Activated T-cell treated with anti-CD3 and anti-CD28 coated beads, Interleukin-2, amount 50 U/mL, for 24 hours (primary cell): ENCODE measurements at places on chromosomes 13 and 19.

GRCh38 chr19:15871570-15871969 is 26.3 kb downstream of the CYP4F2 start:
- DNase-seq: peak; percentile 55

DNA sequence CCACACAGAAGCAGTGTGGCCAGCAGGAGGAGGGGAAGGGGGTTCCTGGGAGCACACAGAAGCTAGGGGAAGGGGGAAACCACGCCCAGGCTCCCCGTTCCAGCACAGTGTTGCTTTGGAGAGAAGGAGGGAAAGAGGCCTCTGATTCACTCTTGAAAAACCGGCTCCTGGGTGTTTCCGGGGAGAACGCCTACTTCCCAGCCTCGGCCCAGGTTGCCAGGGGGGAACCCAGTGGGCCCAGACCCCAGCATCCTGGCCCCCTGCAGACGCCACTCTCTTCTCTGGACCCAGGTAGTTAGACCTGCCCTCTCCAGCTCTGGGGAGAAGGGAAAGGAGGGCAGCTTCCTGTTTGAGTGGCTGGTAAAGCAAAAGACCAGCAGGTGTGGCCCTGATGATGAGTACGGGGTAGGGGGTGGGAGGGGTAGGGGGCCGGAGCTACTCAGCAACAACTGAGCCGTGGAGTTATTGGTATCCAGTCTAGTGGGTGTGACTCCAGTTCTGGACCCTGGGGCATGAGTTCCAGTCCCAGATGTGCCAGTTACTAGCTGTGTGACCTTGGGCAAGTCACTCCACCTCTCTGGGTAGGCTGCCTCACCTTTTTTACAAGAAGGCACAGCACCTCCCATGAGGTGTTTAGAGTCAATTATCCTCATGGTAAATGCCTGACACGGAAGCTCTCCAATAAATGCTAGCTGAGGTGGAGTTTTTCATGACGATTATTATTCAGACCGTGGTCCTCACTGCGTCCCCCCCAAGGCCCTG is 836 bp downstream of the GIPC1 start:
- no peak for DNase-seq

DNA sequence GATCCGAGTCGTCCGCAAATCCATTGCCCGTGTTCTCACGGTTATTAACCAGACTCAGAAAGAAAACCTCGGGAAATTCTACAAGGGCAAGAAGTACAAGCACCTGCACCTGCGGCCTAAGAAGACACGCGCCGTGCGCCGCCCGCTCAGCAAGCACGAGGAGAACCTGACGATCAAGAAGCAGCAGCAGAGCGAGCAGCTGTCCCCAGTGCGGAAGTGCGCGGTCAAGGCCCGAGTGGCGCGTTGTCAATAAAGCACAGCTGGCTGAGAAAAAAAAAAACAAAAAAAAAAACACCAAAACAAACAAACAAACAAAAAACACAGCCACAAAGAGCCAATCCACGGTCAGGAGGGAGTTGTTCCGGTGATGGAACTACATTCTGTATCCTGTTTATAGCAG is 4.7 kb upstream of the GNA15 start:
- no peak for DNase-seq

GRCh38 chr19:844546-844971 is 3.8 kb downstream of the PRTN3 start:
- no peak for DNase-seq

DNA sequence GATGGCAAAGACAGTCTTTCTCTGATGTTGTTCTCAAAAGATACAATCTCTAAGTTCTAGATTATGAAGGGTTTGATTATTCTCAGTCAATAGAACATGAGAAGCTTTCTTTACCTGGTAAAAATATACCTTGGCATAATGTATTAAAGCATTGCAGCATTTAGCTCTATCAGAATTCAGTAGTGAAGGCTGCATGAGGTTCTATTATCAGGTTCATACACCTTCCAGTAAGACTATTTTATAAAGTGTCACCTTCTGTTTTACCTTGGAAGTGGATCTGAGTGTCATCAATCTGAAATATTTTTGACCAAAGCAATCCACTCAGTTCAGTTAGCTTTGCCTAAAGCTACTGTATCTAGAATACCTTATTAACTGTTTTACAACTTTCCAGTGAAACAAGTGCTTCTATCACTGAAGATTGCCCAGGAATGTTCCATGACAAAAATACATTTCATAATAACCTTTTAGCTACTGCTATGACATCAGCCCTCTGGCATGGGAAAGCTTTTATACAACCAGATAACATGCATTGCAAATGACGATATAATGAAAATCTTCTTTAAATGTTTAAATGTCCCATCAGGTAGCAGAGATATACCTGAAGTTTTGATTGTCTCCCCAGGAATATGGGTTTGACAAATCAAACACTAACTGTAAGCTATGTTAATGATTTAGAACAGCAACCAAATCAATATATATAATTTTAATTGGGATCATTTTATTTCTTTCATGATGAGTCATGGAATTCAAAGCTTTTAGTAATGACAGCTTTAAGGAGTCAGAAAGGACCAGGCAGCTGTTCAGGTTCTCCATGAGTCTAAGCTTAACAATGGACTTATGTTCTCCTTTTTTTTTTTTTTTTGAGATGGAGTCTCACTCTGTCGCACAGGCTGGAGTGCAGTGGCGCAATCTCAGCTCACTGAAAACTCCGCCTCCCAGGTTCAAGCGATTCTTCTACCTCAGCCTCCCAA is 72.2 kb downstream of the UFM1 start:
- DNase-seq: no peak

- DNase-seq: no peak
Observed at GRCh38 chr13:112899281-112900225, 69.5 kb upstream of the MCF2L start.

- DNase-seq: no peak
Observed at GRCh38 chr19:5990289-5990797, 12.4 kb upstream of the RANBP3 start.

- DNase-seq: no peak
Observed at GRCh38 chr19:1416014-1416841, 8.8 kb downstream of the DAZAP1 start.

- no peak for DNase-seq
Observed at GRCh38 chr13:52026246-52026626, 1.7 kb downstream of the UTP14C start.

DNA sequence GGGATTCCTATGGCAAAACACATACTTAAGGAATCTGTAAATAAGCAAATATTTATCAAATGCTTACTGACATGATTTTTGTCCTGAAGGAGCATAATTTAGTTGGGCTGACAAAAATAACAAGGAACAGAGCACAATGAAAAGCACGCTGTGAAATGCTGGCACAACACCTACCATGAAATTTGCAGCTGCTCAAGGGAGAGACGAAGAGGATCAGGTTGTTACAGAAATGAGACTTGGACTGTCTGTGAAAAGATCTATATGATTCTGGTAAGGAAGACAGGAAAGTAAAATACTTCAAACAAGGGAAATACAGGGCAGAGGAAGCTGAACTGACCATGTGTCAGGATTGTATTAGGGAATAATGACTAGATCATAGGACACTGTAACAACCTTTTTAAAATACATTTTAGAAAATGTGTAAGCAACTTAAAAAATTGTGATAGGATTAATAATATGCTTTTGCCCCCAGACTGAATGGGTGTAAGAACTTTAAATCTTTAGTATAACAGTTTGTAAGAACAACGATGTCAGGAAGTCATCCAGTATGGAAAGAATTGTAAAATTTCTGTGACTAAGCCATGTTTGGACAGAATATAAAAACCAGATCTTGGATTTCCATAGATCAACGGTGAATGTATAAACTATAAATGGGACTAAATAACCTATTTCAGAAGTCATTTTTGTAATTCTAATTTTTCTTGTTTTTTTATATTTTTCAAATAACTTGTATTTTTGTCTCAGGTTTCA is 1556.0 kb downstream of the EFNB2 start:
- no peak for DNase-seq

GRCh38 chr13:36681894-36682624 is 8.2 kb downstream of the SERTM1 start:
- no peak for DNase-seq

GRCh38 chr13:77580748-77581147 is 45.2 kb downstream of the SCEL start:
- DNase-seq: no peak

- no peak for DNase-seq
Observed at GRCh38 chr13:77325371-77325980, 1.4 kb downstream of the MYCBP2 start.

- DNase-seq: no peak
Observed at GRCh38 chr19:28239270-28239669, 973.7 kb downstream of the UQCRFS1 start.

- DNase-seq: no peak
Observed at GRCh38 chr13:112889351-112890290, 79.4 kb upstream of the MCF2L start.

DNA sequence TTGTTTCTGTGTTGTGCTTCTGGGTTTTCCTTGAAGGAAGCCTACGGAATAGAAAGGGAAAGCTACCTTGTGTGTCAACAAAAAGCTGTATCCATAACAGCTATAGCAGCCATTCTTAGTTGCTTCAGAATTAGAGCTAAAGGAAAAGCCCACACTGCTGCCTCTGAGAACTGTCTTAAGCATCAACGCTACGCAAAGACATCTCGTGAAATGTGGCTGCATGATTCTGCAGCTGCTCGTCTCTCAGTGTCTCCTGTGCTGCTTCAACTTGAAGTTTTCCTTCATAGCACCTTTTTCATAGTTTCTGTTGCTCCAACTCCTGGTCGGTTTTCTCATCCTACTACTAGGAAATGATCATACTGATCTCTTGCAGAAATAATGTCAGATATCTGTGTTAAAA is 140.9 kb upstream of the MAB21L1 start:
- no peak for DNase-seq

GRCh38 chr13:75986818-75987217 is 350.7 kb downstream of the LMO7 start:
- no peak for DNase-seq

DNA sequence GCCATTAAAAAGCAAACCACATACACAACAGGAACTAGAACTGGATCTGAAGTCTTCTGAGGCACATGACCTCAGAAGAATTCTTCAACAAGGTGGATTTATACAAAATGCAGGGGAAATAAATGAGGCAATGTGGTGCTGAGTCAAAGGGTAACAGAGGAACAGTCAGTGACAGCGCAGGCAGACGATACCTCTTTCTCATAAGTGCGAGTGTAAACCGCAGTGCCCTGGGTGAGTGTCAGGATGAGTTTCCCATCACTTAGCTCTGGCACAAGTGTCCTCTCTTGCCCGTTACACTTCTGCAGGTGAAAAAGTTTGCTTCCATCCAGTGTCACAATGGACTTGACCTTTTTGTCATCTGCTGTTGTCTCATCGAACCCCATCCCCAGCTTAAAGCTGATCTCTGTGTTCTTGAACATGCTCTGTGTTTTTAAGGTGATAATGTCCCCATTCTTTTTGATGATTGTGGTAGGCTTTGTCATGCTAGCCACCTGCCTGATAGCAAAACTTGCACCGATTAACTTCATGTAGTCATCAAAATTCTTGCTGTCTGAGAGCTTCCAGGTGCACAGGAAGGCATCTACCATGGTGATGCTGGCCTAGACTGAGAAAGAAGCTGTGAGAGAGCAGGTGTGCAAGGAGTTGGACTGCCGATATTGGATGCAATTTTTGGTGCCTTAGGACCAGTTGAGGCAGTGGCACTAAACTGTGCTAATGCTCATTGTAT is 97.3 kb downstream of the AKAP11 start:
- peak; percentile 52 for DNase-seq

DNA sequence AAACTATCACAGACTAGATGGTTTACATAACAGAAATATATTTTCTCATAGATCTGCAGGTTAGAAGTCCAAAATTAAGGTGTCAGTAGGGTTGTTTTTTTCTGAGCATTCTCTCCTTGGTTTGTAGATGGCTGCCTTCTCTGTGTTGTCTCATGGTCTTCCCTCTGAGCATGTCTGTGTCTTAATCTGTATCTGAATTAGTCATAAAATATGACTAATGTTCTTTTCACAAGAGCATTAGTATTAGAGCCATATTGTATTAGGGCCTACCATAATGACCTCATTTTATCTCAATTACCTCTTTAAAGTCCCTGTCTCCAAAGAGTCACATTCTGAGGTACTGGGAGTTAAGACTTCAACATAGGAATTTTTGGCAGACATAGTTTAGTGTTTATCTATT is 77.2 kb upstream of the OBI1 start:
- no peak for DNase-seq

GRCh38 chr19:47330466-47330869 is 1.5 kb upstream of the C5AR2 start:
- DNase-seq: no peak

DNA sequence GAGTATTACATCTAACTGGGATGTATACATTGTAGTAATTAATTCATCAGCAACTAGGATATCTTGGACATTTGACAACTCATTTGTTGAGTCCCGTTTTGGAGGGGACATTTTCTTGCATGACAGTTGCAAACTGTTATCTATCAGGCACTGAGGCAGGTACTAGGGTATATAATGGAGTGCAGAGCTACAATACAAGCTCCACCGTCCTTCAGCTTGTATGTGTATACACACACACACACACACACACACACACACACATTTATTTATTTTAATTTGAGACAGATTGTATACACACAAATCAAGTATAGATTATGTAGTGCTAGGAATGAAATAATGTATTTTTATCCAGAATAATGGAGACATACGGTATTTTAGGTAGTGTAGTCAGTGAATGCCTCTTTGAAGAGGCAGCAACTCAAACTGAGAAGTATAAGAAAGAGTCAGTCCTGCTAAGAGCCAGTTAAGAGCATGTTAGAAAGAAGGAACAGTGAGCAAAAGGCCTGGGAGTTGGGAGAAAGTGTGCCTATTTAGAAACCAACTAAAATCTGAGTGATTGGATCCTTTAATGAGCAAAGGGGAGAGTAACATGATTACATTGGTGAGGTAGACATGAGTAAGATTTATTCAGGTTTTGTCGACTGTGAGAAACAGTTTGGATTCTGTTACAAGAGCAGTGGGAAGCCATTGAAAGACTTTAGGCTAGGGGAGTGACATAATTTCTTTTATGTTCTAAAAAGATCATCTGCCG is 74.5 kb downstream of the NBEA start:
- DNase-seq: no peak

GRCh38 chr19:6045108-6045507 is 65.2 kb downstream of the RFX2 start:
- DNase-seq: no peak

- DNase-seq: peak; percentile 53
Observed at GRCh38 chr19:15452111-15453047, 2.6 kb upstream of the WIZ start.

DNA sequence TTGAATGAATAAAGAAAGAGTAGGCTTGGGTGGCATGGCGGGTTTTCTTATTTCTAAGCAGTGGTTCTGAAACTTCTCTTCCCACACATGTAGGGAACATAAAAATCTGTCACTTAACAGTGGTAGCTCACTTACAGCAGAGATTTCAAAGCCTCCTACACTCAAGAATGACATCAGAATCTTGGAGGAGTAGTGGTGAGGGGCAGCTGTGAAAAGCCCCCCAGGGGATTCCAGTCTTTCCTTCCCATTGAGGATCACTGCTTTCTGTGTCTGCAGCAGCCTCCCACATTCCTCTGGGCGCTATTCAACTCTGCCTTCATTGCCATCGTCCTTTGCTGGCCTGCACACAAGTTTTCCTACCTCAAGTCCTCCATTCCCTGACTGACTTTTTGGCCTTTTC is 8.6 kb upstream of the NEK5 start:
- DNase-seq: no peak

GRCh38 chr19:8580710-8581281 is 3.6 kb upstream of the MYO1F start:
- peak; percentile 91 for DNase-seq

GRCh38 chr13:44133626-44134025 is 240.0 kb upstream of the SERP2 start:
- no peak for DNase-seq
